Stimulated activated CD4-positive, alpha-beta T cell treated with anti-CD3 and anti-CD28 coated beads, Interleukin-15, amount 100 ng/mL, for 48 hours (primary cell): ENCODE measurements at places on chromosomes 12 and 14.

GRCh38 chr12:44148936-44149335, 313.1 kb downstream of the TMEM117 start:
- no peak for DNase-seq

- DNase-seq: peak; percentile 45
Measured at GRCh38 chr12:57046947-57047890, 2.7 kb downstream of the MYO1A start.

DNA sequence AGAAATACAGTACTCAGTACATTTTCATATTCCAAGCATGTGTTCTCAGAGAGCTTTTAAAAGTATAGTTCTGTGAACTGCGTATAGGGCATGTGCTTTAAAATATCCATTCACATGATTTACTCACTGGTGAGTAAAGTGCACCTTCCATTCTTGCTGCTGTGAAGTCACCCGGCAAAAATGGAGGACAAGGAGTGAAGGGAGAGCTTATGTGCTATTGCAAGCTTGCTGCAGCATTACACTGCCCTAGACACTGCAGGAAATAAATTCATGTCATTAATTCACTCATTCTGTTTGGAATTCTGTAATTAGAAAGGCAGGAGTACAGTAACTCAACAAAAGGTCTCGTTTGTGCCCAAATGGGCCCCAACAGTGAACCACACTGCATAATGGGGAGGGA, 347.8 kb downstream of the PRKD1 start:
- DNase-seq: no peak

DNA sequence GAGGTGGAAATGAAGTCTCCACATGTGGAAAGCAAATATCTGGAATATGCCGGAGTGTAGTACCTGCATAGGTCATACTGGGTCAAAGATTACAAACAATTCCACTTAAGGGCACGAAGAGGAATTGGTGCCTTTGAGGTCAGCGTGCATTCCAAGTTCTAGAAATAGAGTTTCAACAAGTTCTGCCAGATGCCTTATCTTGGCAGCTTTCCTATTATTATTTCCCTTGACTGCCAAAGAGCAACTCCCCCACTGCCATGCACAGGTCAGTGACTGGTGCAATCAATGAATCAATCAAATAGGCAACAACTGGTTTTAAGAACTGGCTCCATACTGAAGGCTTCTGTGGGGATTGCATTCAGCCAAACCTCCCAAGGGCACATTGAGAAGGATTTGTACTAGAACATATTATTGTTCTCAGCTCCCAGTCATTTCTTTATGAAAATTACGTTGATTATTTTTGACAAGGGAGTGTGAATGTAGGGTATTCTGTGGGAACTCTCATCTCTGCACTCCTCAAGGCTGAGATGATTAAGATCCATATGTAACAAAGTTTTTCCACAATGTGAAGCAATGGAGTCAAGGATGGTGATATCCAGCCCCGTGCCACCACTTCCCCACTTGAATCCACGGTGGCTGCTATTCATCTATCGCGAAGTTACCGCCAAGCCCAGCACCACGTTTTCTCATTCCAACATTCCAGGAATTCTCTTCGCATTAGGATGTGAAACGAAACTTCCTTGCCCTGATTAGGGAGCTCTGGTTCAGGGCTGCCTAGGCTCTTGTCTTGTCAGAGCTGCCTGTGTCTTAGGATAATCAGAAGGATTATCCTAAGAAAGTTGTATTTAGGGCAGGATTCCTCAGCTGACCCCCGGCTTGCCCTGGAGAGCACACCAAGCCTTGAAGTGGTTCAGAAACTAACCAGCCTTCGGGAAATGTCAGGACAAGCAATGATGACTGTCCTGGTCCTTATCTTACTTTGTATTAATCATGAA, 115.1 kb upstream of the PCED1B start:
- no peak for DNase-seq

- DNase-seq: no peak
Measured at GRCh38 chr14:61622051-61622450, 73.3 kb upstream of the HIF1A start.

DNA sequence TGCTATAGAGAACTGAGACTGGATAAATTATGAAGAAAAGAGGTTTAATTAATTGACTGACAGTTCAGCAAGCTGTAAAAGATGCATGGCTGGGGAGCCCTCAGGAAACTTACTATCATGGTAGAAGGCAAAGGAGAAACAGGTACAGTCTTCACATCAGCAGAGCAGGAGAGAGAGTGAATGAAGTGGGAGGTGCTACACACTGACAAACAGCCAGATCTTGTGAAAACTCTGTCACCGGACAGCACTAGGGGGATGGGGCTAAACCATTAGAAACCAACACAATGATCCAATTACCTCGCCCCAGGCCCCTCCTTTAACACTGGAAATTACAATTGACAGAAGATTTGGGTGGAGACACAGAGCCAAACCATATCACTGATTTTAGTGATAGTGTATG, 682.4 kb downstream of the SLC16A7 start:
- no peak for DNase-seq

DNA sequence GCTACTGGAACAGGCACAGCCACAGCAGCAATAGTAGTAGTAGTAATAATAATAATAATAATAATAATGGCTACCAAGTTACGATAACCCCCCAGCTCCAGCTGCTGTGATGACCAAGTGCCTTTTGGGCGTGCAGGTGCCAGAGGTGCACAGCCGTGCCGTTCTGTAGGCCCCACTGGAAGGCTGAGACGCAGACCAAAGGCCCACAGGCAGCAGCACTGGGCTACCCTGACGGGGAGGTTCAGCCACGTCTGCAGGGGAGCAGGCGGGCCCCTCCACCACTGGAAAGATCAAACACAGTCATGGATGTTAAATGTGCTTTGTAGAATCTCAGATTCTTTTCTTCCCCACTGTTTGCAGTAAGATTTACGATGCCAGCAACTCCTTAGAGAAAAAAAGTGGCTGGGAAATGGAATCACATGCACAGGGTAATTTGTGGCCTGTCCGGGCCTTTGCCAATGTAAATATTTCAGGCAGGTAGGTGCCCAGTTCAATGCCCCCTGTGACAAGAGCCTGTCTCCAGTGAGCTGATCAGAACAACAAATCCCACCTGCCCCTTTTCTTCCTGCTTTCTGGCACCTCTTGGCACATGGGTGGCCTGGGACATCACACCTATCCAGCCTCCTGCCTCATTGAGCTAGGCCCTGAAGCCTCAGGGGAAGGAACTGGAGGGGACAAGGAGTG, 32.6 kb downstream of the CCDC85C start:
- DNase-seq: no peak

DNA sequence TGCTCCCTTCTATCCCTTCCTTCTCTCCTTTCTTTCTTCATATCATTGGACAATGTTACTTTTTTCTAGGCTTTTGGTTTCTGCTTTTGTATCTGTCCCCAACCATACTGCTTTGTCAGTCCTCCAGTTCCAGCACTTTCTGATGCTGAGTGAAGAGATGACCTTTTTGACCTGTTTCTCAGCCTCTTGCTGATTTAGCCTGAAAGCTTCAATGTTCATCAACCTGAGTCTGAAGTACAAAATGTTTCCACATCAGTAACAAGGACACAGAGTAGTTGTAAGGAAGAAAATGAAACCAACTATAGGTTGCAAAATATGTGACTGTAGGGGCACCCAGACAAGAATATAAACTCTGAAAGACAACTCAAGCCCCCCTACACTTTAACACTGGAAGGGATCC, 25.2 kb upstream of the AKAP6 start:
- DNase-seq: no peak

GRCh38 chr14:62209287-62209899, 447.2 kb downstream of the SNAPC1 start:
- no peak for DNase-seq

GRCh38 chr12:104890476-104891096, 67.5 kb downstream of the SLC41A2 start:
- no peak for DNase-seq

DNA sequence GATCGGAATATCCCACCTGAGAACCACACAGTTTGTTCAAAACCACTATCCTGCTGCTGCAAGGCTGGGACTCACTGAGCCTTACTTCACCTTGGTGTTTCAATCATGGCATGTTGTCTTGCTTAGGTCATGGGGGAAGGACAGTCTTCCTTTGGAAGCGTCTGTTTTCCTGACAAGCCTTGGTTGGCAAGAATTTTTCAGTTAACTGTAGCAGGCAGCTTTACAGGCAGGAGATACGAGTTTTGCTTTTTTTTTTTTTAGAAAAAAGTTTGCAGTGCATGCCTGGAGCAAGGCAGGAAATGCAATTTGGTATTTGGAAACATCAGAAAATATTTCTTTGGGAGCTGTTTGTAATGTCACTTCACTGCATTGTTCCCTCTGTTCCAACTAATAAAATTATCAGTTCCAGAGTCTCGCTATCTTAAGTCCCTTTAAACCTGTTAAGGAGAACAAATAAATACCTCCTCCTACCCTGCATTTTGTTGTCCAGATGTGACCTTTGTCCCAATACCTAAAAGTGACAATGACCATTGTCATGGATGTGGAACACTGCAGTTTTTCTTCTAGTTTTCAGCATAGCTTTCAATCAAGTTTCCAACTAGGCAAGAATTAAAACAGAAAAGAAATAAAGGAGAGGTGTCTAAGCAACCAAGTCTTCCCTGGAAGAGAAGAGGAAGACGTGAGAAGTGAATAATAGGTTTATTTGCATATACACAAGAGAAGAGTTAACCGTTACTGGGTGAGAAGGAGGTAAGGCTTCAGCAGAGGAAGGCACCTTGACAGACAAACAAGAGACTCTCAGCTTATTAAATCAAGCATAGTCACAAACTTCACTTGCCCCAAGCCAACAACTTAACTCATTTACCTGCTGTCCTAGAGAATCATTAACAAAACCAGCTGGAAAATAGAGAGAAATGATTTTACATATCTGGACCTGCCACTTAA, 71.4 kb upstream of the ACTN1 start:
- DNase-seq: no peak

- no peak for DNase-seq
Measured at GRCh38 chr12:93425736-93426411, 15.9 kb downstream of the UBE2N start.

GRCh38 chr12:95257541-95257940, 39.9 kb downstream of the VEZT start:
- DNase-seq: no peak

DNA sequence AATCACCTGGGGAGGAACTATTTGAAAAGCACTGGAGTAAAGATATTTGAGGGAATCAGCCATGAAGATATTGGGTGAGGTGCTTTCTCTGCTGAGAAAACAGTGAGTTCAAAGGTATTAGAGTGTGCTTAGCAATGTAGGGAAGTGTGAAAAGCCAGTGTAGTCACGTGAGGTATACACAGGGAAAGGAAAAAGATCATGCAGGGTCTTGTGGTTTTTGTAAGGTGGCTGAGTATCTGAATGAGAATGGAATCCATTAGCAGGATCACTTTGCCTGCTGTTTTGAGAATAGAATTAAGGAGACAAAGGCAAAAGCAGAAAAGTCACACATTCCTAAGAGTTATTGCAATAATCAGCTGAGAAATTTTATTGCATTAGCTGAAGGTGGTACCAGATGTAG, 193.0 kb downstream of the PIK3C2G start:
- DNase-seq: no peak

DNA sequence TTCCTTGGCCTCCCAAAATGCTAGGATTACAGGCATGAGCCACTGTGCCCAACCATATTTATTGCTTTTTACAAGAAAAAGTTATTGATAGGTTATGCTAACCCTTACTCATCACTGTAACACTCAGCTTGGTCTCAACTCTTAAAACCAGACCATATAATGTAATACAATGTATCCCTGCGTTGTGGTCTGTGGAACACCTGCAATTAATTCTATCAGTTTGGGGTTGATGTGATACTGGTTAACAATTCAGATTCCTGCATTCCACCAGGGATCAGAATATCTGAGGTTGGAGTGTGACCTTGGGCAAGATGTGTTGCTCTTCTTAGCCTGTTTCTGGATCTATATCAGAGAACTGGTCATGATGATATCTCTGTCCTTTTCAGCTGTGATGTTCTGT, 419.0 kb downstream of the RAD51B start:
- DNase-seq: no peak

DNA sequence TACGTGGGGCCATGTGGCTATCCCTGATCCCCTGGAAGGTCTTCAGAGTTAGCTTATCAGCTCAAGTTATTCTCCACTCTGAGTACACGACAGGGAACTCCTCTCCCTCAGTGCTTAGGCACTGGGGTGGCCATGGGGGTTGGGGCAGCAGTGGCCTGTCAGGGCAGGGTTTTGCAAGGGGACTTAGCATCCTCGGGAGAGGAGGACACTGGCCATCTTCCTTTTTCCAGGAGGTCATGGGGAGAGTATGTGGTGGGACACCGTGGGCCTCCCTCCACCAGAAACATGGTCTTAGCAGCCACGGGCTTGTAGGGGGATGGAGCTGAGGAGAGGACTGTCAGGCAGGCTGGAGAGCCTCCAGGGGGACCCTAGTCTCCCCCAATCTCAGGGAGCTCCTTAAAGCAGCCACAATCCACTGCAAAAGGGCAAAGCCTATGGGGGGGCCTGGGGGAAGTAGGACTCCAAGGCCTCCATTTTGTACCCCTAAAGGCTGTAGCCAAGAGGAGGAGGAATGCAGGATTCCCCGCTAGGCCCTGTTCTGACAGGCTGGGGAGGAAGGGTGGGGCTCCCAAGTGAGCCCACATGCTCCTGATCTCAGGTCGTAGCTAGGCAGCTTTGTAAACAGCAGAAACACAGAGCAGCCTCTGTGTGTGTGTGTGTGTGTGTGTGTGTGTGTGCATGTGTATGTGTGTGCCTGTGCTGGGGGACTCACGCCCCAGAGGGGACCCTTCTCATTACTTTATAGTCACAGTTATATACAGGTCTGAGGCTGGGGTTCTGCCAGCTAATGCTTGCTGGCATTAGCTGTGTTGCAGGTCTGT, 36.6 kb downstream of the KRT80 start:
- DNase-seq: no peak

- no peak for DNase-seq
Measured at GRCh38 chr14:88849716-88850115, 25.3 kb downstream of the TTC8 start.

DNA sequence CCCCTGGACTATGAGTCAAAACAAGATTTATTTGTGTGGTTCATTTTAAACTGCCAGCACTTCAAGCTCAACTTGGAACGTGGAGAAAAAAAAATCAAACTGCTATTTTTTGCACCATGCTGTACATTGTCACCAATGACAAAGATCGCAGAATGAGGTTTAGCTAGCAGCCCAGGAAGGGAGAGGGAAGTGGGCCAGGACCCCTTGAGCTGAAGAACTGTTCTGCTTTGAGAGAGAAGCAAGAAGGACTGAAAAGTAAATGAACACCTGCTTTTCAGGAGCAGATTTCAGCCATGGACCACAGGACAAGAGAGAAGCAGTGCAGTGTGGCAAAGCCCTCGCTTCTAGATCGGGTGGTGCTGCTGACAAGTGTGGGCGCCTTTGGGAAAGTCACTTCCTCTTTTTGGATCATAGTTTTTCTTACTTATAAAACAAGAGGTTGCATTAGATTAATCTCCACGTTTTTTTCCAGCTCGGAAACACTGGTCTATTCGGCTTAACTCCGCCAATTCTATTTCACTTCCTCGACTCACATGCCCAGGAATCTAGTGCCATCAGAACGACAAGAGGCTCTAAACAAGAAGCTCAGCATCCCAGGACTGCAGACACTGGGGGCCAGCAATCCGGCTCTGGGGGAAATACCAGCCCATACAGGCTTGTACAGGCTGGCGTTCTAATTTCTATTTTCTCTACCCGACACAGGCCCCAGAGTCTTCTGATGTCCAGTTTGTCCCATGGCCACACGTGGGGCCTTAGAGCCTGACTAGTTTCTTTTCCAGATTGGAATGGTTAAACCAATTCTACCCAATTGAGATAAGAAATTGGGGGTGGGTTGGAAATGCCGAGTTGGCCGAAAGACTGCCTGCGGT, 129.9 kb downstream of the CRACR2A start:
- DNase-seq: no peak
